ENCODE measurements at places on chromosomes 4 and X.

- no peak for DNase-seq
These were observed 440.4 kb downstream of the SPRY1 start for GRCh38 chr4:123836851-123837595.

DNA sequence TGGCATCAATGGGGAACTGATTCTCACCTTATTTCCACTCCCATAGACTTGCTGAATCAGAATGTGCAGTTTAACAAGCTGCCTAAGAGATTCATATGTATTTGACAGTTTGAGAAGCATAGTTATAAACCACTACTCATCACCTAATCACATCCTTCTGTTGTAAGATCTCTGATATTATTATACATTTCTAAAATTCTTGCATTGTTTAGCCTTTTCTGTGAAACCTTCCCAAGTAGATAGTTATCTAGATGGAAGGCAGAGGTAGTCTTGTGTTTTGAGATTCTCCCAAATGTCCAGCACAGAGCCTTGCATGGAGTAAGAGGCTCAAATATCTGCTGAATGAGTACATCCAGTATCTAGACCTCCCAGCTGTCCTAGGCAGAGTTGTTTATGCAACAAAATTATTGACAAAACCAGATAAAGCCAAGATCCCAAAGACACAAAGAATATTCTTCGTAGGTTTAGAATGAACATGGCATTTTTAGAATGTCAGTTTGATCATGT, 227.3 kb downstream of the KDR start:
- DNase-seq: no peak

- DNase-seq: peak; percentile 68
These were observed 70.9 kb downstream of the INTS12 start for GRCh38 chr4:105637408-105638176.

GRCh38 chr4:82282875-82283274, 90.9 kb downstream of the HNRNPD start:
- no peak for DNase-seq

DNA sequence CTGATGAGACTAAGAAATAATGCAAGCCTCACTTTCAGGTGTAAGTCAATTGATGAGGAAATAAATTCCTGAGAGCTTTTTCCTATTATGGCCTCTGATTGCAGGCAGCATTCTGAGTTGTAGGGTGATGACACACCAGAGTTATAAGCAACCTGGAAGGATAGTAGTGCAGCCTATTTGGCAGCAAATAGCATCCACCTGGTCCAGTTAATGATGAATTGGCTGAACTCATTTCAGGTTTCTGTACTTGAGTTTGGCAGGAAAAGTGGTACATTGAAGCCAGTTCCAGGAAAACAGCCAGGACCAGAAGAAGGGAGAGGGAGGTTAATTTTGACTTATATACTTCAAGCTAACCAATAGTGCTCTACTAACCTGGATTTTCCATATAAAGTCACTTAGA, 316.8 kb downstream of the NAF1 start:
- DNase-seq: no peak

DNA sequence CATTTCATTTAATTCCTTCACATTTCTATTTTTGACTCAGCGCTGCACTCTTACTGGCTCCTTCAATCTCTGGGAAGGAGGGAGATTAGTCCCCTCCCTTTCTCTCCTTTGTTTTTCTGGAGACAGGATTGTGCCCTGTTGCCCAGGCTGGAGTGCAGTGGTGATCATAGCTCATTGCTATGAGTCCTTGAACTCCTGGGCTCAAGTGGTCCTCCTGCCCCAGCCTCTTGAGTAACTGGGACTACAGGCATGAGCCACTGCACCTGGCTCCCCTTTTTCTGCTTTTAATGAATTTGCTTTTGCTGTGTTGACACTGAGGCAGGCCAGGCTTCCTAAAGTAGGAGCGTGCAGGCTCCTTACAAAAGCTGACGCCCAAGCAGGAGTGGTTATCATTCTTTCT, 10.5 kb downstream of the TBC1D14 start:
- no peak for DNase-seq

GRCh38 chrX:66163447-66163846, 600 bp upstream of the HEPH start:
- DNase-seq: no peak

DNA sequence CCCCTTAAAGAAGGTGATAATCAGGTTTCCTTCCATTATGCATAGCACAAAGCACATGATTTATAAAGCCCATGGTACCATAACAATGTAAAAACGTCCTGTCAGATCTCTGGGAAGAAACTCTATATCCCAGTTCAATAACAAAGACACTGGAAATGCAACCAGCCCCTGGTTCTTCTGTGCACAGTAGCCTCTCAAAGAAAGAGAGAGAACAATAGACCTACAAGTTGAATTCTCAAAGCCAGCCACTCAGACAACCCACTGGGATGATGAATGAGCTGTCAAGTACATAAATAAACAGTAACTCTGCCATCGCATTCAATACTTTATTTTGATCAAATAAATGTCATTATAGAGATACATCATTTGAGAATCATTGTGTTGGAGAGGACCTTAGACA, 400.1 kb upstream of the CPEB2 start:
- DNase-seq: no peak

- no peak for DNase-seq
These were observed 635.6 kb upstream of the PCDH10 start for GRCh38 chr4:132513491-132513890.

GRCh38 chr4:163988865-163989264, 494.4 kb downstream of the TMA16 start:
- no peak for DNase-seq

GRCh38 chr4:3438847-3439180, 3.0 kb upstream of the HGFAC start:
- DNase-seq: no peak

- no peak for DNase-seq
These were observed 110.9 kb upstream of the BMP2K start for GRCh38 chr4:78665216-78665770.

GRCh38 chrX:126376465-126376864, 176.1 kb downstream of the DCAF12L1 start:
- DNase-seq: no peak

DNA sequence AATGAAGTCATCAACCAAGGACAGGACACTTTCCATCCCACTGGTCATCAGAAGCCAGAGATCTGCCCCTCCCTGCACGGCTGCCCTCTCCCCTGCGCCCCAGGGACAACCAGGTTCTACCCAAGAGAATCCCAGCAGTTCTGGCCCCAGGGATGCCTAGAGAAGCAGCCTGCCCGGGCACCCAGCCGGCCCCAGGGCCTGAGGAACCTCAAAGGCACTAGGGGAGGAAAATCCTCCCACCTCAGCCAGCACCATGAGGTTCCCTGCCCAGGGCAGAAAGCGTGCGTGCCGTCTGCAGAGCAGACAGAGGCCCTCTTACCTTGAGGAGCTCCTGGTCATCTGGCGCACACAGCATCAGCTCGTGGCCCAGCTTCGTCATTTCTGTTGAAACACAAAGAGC, 8.1 kb downstream of the HAUS7 start:
- DNase-seq: no peak

GRCh38 chr4:84968925-84969324, 2.4 kb upstream of the WDFY3 start:
- no peak for DNase-seq

- no peak for DNase-seq
These were observed 236.5 kb downstream of the PARM1 start for GRCh38 chr4:75169427-75169826.

DNA sequence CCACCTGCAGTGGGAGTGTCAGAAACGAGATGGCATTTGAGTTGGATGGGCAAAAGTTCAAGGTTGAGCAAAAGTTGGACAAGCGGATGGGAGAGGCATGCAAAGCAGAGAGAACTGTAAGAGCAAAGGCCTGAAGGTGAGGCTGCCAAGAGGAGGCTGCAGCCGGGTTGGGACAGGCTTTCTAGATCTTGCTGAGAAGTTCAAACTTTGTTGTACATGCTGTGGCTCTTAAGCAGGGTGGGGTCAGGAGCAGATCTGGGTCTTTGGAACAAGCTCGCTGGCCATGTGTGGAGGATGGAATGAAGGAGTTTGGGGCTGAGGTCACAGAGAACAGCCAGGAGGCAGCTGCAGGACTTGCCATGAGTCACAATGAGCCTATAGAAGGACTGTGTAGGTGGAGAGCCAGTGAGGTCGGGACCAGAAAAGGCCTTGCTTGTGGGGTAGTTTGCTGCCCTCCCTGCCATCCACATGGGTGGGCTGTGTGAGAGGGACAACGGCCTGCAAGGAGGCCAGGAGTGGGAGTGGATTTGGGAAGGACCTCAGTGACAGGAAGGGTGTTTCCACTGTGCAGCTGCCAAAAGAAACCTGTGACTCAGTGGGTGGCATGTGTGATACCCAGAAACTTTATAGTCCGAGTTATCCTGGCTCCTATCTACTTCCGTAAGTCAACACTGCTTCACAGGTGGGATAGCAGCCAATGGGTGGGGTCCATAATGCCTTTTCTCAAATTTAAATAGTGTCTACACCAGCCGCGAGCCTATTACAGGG, 210.4 kb downstream of the MID1IP1 start:
- DNase-seq: peak; percentile 9

- no peak for DNase-seq
These were observed 130.9 kb downstream of the REPS2 start for GRCh38 chrX:17077361-17077760.

- no peak for DNase-seq
These were observed 80.6 kb upstream of the CBR4 start for GRCh38 chr4:169090484-169091215.

DNA sequence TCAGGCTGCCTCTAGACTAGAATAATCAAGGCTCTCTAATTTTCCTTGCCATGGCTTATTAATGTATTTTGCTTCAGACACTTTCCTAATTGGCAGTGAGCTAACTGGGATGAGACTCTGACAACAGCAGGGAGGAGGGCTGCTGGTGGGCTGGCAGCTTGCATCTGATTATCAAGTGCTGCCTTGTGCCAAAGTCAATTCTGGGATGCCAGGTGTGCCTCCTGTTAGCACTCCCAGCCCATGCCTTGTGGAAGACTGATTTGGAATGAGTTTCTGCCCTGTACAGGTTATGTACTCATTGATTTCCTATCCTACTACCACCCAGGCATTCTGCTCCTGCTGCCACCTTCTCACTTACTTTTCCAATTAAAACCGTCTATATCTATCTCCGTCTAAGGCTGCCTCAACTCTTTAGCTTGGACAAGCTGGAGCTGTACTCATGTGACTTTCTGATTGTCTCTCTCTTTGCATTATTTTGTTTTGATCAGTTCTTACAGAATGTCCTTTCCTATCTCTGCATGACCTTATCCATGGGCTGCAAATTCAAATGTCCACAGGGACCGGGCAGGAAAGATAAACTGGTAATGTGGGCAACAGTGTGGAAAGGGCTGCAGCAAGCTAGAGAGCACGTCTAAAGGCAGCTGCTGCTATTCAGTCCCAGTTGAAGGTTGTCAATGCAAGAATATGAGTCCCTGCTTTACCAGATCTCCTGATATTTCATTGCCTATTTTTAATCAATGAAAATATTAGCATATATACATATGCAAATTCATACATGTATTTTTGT, 112.6 kb downstream of the GABRA2 start:
- no peak for DNase-seq

DNA sequence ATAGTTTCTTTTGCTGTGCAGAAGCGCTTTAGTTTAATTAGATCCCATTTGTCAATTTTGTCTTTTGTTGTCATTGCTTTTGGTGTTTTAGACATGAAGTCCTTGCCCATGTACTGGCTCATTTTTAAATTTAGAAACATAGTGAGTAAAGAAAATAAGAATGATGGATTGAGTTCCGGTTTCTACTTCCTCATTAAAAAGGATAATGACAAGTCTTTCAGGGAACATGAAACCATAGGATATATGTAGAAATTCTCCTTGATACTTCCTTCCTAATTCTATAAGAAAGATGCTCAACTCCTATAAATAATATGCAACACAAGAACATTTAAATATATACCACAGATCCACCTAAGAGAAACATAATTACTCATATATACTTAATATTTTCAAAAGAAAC, 240.9 kb downstream of the BANK1 start:
- DNase-seq: no peak

DNA sequence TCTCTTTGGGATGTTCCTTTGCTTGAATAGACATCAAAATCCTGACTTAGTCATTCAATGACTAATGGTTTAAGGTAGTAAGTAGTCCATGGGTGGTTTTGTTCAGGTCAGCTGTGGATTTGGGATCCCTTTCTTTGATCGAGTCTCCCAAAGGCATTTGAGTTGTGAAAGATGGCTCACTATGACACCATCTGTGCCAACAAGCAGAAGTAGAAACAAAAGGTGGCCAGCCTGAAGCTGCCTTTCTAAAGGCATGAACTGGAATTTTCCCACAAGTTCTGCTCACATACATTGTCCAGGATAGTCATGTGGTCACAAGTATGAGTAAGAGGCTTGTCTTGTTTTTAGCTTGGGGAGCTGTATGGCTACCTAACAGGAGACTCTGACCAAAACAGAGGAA, 129.9 kb downstream of the CCNG2 start:
- DNase-seq: no peak

GRCh38 chr4:4673070-4673469, 131.2 kb upstream of the STX18 start:
- peak; percentile 56 for DNase-seq
